ENCODE measurements at places on chromosomes 12 and 14.

GRCh38 chr12:101221301-101221700, 11.3 kb upstream of the SLC5A8 start:
- no peak for DNase-seq

- DNase-seq = no peak
Observed at GRCh38 chr12:127785986-127786590, 480.9 kb upstream of the TMEM132C start.

- DNase-seq = no peak
Observed at GRCh38 chr12:23217667-23218066, 592.7 kb downstream of the ETNK1 start.

- no peak for DNase-seq
Observed at GRCh38 chr12:58306266-58307000, 365.1 kb downstream of the ATP23 start.

DNA sequence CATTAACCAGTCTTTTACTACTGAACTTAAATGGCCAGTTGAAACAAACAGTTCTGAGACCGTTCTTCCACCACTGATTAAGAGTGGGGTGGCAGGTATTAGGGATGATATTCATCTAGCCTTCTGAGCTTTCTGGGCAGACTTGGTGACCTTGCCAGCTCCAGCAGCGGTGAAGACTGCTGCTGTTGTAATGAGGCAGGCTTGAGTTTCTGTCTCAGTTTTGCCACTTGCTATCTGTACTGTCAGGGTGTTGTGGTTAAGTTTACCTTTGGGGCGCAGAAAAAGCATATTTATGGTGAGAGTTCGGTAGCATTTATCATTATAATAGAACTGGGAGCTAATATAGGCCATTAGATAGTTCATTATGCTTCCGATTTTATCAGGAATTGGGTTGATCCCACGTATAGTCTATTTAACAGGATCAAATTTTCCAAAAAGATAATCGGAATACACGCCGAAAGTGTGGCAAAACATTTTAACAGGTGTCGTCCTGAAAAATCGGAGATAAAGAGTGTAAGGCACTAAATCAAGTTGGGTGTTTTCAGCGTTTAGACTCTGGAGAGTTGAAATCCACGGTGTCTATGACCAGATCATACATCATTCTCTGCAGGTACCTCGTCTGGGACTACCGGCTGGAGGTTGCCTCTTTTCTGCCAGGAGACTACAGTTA, 688 bp upstream of the NECAP1 start:
- no peak for DNase-seq

- DNase-seq = no peak
Observed at GRCh38 chr14:45181329-45181728, 45.6 kb downstream of the FANCM start.

DNA sequence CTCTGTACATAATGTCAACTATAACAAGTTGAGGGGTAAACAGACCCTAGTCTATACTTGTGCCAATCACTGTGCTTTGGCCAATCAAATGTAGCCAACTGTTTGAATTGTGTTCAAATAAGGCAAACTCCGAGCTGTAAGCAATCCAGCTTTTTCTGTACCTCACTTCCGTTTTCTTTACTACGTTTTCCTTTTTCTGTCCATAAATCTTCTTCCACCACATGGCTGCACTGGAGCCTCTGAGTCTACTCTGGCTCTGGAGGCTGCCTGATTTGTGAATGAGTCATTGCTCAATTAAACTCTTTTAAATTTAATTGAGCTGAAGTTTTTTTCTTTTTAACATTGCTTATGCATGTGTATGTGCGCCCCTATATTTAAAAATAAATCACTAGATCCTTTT, 29.7 kb downstream of the CLEC1A start:
- DNase-seq = no peak

GRCh38 chr14:67881225-67881624, 61.6 kb downstream of the RAD51B start:
- no peak for DNase-seq

- no peak for DNase-seq
Observed at GRCh38 chr12:111359914-111360276, 9.0 kb downstream of the PHETA1 start.

GRCh38 chr14:70315942-70316341, 43.5 kb downstream of the COX16 start:
- no peak for DNase-seq

GRCh38 chr12:32702946-32703345, 23.8 kb downstream of the DNM1L start:
- no peak for DNase-seq

DNA sequence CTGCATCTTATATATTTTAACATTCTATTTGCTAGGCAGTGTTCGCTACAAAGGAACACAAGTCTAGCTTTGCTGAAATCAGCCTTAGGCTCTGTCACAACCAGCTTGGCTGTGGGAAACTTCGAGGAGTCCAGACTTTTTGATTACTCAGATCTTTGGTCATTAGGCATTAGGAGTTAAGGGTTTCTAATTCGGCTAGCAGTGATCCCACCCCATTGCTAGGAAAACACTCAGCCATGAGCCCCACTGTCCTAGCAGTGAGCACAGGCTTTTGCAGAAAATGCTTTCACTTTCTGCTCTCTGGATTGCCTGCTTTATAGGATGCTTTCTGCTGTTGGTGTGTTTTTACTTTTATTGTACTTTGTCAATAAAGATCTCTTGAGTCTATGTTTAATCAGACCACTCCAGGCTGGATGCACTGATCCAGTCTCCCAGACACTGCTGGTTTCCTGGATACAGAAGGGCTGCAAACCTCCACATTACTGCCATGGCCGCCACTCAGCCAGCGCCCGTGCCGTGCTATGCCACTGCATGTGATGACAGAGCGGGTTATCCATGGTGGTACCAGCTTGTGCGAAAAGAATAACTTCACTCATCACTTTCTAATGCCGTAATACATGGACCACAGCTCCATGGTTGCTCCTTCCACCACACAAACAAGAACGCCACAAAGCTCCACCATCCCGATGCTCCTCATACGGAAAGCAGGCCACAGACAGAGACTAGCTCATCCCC, 41.0 kb upstream of the PYGL start:
- DNase-seq = peak; percentile 55

- DNase-seq = no peak
Observed at GRCh38 chr12:132582582-132583410, 27.6 kb downstream of the LRCOL1 start.

GRCh38 chr12:2431810-2432209, 363.0 kb upstream of the FKBP4 start:
- DNase-seq = no peak

- no peak for DNase-seq
Observed at GRCh38 chr14:102695167-102695555, 82.1 kb upstream of the TRAF3 start.

DNA sequence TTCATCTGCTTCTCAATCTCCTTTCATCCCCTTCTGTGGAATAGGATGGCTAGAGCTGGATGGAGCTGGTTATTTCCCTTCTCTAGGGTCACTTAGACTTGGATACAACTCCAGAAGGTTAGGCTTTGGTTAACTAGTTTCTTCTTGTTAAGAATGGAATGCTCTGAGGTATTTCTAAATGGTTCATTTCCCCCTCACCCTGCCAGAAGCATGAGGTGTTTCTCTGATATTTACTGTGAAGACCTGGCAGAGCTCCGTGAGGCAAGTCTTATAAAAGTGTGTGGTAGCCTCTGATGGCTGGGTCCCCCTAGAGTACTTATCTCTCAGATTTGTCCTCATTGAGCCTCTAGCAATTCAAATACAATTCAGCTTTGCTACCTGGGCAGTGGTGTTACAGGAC, 207.9 kb downstream of the SLC16A7 start:
- DNase-seq = no peak

- no peak for DNase-seq
Observed at GRCh38 chr14:75984674-75985073, 889 bp upstream of the IFT43 start.

GRCh38 chr12:40892528-40892927, 200.3 kb downstream of the CNTN1 start:
- DNase-seq = no peak

GRCh38 chr12:19129486-19130223, at the start of gene PLEKHA5:
Gene PLEKHA5, plus strand, starts transcription at chr12:19129733. Its CDS starts 67 bp downstream, at chr12:19129800.
- peak; percentile 64 for DNase-seq

DNA sequence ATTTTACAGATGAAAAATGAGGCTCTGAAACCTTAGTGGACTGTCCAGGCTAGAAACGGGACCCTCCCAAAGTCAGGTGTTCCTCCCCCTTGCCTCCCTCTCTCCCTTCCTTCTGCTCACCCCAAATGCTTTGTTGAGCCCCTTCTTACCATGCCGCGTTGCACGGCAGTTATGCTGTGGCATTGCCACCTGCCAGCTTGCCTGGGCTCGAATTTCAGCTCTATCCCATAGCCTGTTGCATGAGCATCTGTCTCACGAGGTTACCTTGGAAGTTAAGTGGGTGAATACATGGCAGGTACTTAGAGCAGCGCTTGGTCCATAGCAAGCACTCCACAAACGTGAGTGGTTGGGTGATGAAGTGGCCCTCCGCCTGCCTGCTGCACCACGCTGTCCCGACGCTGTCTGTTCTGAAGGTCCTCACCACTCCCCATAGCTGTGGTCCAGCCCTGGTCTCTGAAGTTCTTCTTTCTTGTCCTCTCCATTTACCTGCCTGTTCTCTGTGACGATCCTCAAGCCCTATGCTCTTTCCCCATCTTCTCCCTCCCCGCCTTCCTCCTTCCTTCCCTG, 269.9 kb downstream of the CACNA1C start:
- no peak for DNase-seq

GRCh38 chr12:18257251-18257650, 4.1 kb upstream of the PIK3C2G start:
- DNase-seq = no peak

- no peak for DNase-seq
Observed at GRCh38 chr14:49553106-49553505, 33.1 kb downstream of the RPS29 start.

DNA sequence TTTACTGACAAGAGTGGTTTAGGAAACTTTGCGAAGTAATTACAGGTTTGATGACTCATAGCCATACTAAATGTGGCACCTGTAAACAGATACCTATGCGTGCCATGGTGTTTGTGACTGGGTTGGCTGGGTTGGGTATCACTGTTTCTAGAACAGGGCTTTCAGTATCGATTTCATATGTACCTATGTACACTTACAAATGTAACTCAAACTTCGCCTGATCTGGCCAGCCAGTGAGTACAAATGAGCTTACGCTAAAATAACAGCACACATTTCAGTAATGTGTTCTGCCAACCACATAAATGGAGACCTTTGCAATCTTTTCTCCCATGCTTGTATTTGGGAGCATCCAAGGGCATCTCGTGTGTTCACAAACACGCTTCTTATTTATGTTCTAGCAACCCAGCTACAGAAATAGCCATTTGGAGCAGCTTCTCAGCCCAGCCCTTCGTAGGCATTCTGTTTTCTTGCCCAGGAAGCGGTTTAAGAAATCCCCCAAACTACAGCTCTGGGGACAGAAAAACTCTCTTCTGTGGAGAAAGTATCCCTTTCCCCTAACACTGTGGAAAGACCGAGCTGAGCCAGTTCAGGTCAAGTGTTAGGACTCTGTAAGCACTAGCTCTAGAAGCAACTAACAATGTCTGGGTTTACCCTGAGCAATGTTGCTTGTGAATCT, 42.3 kb upstream of the MDM1 start:
- DNase-seq = no peak

DNA sequence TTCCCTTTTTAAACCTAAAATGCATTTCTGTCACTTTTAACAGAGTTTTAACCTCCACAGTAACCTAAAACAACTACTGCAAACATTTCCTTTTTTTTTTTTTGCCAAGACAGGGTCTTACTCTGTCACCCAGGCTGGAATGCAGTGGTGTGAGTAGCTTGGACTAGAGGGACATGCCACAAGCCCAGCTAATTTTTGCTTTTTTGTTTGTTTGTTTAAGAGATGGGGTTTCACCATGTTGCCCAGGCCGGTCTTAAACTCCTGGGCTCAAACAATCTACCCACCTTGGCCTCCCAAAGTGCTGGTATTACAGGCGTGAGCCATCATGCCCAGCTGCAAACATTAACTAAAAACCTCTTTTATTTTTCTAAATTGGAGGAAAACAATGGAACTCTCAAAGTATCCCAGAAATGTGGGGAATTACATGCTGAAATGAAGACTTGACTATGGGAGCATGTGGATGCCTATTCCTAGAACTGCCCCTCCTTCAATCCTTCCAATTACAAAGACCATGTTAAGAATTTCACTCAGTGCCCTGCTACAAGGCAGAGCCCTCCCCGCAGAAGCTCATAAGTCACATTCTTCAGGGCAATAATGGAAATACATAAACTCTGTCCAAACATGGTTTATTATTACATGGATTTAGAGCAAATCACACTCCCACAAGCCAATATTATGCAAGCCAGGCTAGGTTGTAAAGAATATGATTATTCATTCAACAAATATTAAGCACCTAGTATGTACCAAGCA, 66.9 kb downstream of the C12orf56 start:
- no peak for DNase-seq

GRCh38 chr14:99360774-99361595, 89.0 kb upstream of the BCL11B start:
- DNase-seq = no peak

GRCh38 chr12:128949086-128949485, 95.8 kb downstream of the GLT1D1 start:
- DNase-seq = no peak

- DNase-seq = no peak
Observed at GRCh38 chr12:25347716-25348592, 97.2 kb upstream of the KRAS start.

- no peak for DNase-seq
Observed at GRCh38 chr14:76612654-76613053, 148.6 kb upstream of the VASH1 start.

- DNase-seq = no peak
Observed at GRCh38 chr12:19186722-19187661, 57.5 kb downstream of the PLEKHA5 start.

DNA sequence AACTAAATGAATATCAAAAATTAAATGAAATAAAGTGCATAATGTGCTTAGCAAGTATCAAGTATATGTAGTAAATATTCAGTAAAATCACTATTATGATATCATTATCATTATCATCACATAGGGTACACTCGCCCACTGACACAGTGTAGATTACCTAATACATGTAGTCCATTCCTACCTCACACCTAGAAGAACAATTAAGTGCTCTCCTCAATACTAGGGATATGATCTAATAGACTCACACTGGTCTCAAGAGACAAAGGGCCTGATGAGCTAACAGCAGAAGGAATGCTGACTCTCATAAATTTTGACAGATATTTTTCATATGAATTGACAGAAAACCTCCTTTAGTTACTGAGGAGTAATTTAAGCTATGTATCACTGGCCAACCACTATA, 29.1 kb downstream of the FSCB start:
- DNase-seq = no peak

All from head of caudate nucleus (tissue), 42 donors.